Non-pigmented ciliary epithelial cell (primary cell): ENCODE measurements at places on chromosomes 12 and 14.

DNA sequence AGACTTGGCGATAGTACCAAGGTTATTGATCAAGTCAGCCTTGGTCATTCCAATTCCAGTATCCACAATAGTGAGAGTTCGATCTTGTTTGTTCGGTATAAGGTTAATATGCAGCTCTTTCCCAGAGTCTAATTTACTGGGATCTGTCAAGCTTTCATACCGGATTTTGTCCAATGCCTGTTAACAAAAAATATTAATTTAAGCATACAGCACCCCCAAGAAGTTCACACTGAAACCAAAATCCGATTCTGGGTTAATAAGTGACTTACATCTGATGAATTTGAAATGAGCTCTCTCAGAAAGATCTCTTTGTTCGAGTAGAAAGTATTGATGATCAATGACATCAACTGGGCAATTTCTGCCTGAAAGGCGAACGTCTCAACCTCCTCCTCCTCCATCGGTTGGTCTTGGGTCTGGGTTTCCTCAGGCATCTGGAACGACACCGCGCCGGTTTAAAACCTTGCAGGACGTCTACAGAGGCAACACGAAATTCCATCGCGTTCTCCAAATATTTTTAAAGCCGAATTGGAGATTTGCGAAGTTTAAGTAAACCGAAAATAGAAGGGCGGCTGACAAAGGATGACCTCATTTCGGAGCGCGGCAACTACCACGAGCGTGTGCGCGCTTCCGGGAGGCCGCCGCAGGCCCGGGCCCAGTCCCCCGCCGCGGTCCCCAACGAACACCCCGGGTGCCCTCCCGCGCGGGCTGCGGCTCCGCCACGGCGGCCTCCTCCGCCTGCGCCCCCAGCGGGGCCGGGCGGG lies 716 bp downstream of the HSP90AA1 start:
- no peak for DNase-seq

GRCh38 chr12:3071107-3071506 lies 6.1 kb upstream of the TSPAN9 start:
- DNase-seq: no peak

DNA sequence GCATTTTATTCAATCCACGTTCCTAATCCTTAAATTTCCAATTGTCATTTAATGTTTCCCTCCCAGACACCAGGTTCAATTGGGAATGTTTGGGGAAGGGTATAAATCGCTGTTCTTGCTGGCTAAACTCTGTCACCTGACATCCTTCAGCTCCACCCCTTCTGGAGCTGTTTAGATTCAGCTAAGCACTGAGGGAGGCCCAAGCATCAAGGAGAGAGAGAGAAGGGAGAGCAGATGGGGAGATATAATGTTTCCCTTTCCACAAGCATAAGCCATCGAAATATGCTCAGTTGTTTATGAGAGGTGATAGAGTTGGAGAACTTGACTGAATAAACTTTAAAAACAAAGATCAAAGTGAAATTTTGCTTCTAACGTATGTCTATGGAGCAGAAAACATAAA lies 1.8 kb downstream of the ABCC9 start:
- no peak for DNase-seq

- no peak for DNase-seq
Observed at GRCh38 chr12:132620899-132621656, 2.5 kb downstream of the P2RX2 start.

GRCh38 chr12:18905134-18905533 lies 167.2 kb downstream of the CAPZA3 start:
- no peak for DNase-seq
